ENCODE measurements at places on chromosomes 3 and 15.
A peak's percentile ranks its signal among the peaks of the same experiment; 100 is the strongest.

GRCh38 chr15:63893866-63894661 is 60.3 kb upstream of the HERC1 start:
- DNase-seq, result no peak

- peak; percentile 46 for DNase-seq
Measured at GRCh38 chr15:69648212-69648611, 195.6 kb downstream of the RPLP1 start.

DNA sequence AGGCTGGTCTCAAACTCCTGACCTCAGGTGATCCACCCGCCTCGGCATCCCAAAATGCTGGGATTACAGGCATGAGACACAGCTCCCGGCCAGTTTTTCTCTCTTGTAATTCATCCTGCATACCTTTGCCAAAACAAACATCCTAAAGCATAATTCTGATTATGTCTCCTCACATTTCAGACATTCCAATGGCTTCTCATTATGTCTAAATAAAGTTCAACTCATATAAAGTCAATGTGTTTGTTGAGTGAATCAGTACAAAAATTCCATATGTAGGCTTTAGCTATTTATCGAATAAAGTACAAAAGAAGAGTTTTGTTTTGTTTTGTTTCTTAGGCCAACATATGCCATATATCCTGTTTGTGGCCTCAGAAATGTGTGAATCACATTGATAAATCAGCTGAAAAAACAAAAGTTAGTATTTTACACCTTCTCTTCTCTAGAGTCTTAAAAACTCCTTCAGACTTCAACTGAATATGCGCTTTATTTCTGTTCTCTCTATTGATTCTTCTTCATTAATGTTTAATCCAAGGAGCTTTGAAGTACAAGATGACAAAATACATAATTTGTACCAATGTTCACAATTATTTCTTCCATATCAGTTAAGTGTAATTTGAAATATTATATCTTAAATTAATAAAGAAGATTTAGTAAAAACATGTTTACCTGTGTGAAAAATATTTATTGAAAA is 165.8 kb downstream of the MECOM start:
- no peak for DNase-seq

DNA sequence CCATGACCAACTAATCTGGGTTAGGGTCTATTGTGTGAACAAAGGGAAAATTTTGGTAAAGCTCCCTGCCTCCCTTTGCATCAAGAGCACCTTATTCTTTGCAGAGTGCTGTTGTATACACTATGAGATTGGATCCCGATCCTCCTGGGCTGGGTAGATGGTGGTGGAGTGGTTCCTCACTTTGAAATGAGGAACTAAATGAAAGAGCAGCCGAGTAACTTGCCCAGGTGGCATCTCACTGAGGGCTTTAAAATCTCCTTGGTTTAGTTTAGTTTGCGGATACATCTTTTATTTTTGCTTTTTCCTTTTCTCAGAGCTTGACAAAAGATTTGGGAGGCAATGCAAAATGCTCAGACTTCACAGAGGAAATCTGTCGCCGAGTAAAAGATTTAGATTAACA is 19.4 kb downstream of the IDH3A start:
- DNase-seq, result no peak

- no peak for DNase-seq
Measured at GRCh38 chr3:84042399-84043106, 916.2 kb upstream of the CADM2 start.

DNA sequence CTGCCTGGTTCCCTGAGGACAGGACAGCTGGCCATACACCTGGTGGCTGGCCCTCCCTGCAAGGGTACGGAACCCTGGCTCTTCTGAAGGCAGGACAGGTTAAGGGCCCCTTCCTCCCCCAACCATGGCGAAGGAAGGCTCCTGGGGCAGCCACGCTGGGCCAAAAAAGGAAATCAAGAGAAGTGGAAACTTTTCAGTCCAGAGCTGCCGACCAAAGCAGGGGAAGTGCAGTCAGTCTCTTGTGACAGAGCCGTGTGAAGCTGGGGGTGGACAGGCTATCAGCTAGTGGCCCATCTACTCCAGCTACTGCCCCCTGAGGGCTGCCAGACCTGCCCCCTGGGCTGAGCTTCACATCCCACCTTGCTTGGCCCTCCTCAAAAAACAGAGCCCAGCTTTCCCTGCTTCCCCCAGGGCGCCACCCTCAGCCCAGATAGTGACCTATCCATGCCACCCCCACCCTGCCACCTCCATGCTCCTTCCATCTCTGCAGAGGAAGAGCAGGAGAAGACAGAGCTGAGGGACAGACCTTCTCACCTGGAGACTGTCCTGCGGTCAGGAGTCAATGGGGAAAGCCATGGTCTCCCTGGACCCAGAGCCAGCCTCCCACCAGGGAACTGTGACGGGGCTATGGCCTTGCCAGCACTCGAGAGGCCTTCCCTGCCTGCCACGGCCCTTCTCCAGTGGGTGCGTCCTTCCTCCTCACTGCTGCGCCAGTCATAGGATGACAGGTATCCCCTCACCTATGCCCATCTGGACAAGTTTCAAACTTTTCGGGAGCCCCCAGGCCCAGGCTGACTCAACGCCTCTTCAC is 4.6 kb downstream of the SEMA7A start:
- no peak for DNase-seq

DNA sequence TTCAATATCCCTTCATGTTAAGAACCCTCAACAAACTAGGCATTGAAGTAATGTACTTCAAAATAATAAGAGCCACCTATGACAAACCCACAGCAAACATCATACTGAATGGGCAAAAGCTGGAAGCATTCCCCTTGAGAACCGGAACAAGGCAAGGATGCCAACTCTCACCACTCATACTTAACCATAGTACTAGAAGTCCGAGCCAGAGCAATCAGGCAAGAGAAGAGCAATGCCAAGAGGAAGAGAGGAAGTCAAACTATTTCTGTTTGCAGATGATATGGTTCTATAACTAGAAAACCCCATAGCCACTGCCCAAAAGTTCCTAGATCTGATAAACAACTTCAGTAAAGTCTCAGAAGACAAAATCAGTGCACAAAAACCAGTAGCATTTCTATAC is 161.9 kb downstream of the UBE2E2 start:
- peak; percentile 85 for DNase-seq

- no peak for DNase-seq
Measured at GRCh38 chr3:161409069-161409468, 37.8 kb upstream of the SPTSSB start.

DNA sequence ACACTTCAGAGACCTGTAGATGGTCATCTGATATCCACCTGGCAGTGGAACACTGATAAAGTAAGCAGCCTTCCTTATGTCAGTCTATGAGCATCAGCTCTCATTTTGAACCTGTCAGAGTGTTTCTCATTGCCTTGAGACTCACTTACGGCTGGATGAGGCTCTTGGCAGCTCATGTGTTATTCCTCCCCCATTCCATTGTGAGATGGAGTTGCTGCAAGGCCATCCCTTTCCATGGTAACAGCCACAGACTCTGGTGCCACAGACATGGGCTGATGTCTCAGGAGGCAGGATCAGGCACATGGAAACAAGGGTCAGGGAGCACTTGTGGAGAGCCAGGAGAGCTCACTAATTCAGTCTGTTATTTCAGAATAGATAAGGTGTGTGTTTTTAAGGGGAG is 11.9 kb downstream of the KCNAB1 start:
- peak; percentile 7 for DNase-seq

- DNase-seq, result no peak
Measured at GRCh38 chr3:115671761-115672455, 48.6 kb downstream of the GAP43 start.

GRCh38 chr15:80367094-80367493 is 37.1 kb upstream of the ARNT2 start:
- no peak for DNase-seq

DNA sequence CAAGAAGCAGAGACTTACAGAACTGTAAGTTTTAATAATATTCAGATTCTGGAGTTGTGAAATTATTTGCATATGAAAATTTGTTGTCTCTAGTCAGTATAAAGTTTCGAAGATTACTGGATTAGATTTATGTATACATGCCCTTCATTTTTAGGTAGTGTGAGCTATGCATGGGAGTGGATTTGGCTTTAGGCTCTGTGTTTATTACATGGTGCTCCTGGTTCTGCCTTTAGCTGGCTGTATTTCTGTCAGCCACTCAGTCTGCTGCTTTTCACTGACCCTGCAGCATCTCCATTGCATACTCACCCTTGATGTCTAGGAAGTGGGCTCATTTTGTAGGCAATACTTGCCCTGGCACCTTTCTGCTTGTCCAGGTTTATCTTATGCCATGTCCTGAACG is 147.5 kb upstream of the LRRFIP2 start:
- no peak for DNase-seq

- DNase-seq, result no peak
Measured at GRCh38 chr3:45958321-45958791, 15.1 kb downstream of the CXCR6 start.

- DNase-seq, result no peak
Measured at GRCh38 chr3:123380261-123380660, 68.6 kb downstream of the ADCY5 start.

DNA sequence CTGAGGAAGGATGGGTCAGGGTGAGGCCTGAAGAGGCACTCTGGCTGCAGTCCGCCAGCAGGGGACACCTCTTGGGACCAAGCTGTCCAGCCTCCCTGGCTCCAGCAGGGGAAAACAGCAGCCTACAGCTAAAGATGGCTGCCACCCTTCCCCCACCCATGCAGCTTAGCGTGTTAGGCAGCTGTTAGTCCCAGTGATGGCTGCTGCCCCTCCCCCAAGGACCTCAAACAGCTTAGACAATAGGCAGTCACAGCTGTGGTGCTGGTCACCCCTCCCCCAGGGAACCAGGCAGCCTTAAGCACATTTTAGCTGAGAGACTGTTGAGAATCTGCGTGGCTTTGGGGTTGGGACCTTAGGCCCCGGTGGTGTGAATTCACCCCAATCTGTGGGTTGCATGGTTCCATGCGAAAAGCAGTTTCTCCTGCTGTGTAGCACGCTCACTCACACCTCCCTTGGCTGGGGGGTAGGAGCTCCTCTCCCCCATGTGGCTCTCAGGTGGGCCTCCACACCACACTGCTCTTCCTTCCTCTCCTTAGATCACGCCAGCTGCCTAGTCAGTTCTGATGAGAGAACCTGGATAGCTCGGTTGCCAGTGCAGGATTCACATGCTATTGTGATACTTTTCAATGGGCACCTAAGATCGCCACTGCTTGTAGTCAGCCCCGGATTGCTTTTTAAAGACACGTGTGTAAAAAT is 140.5 kb upstream of the CADPS start:
- no peak for DNase-seq

- no peak for DNase-seq
Measured at GRCh38 chr3:149406244-149406752, 28.8 kb upstream of the TM4SF1 start.

- peak; percentile 24 for DNase-seq
Measured at GRCh38 chr15:95259513-95259912, 1028.2 kb downstream of the MCTP2 start.

DNA sequence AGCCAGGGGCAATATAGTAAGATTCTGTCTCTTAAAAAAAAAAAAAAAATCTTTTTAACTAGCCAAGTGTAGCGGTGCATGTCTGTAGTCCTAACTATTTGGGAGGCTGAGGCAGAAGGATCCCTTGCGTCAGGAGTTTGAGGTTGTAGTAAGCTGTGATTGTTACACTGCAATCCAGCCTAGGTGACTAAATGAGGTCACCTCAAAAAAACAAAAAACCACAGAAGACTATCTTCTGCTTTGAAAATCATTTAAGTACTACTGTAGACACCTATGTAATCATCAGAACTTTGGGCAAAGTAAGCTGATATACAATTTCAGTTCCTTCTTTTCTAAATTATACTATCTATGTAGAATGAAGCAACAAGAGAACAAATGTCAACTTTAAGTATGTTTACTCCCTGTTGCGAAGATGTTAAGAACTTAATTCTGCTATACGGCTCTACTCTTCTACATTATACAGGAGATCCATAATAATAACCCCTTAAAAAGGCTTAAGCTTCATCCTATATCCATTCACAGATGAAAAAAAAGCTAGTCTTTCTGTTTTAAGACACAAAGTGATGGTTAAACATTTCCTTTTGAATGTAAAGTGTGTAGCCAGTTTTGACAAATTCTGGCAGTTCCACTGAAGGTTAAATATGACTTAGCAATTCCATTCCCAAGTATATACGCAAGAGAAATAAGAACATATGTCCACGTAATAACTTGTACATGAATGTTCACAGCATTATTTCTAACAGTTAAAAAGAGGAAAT is 15.2 kb downstream of the DAZL start:
- no peak for DNase-seq

- no peak for DNase-seq
Measured at GRCh38 chr3:66962664-66963063, 35.4 kb upstream of the KBTBD8 start.

DNA sequence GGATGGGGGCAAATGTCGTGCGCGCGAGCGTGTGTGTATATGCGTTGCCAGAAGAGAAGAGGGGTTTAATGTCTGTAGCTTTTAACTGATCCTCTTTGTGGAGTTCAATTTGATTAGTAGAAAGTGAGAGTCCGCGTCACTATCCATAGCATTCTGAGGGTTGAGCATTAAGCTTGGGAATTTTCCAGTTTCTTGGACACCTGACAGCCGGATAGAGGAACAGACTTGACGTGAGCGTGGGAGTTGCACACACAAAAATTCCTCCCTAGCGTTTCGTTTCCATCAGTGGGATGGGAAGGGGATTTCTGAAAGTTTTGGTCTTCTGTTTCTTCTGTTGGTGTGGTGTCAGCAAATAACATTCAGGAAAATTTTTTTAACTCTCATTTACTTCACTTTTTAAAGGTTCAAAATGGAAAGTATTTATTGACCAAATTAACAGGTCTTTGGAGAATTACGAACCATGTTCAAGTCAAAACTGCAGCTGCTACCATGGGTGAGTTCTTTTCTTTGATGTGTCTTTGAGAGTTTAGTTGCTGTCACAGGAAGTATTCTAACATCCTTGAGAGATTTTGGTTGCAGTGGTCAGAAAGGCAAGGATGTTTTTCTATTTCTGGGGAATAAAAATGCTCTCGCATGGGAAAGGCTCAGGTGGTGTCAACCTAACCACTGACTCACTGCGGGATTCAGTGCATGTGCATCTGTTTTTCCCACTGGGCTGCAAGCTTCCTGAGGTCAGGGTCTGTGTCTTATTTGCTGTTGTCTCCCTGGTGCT is 841 bp downstream of the POGLUT1 start:
- peak; percentile 46 for DNase-seq

- no peak for DNase-seq
Measured at GRCh38 chr3:25130724-25131520, 297.1 kb upstream of the RARB start.

DNA sequence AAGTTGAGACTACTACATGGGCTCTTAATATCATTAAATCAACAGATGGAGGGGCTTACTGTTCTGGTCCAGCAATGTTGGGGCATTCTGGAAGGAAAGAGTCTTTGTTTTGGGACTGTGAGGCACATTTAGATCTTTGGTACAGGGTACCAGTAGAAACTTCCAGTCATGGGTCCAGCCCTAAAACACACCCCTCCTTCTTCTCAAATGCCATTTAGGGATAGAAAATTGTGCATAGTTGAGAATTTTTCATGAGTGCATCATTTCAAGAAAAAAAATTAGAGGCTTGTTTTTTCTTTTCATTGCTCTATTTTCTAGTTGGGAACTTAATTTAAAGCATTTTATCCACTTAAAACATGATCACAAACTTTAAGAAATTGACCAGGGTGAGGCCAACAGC is 4.1 kb upstream of the RTP1 start:
- DNase-seq, result no peak

GRCh38 chr15:73925848-73926218 is 429 bp upstream of the LOXL1 start:
- no peak for DNase-seq

- DNase-seq, result no peak
Measured at GRCh38 chr15:67047149-67047661, 18.2 kb upstream of the SMAD3 start.

GRCh38 chr3:56042326-56042951 is 425.8 kb downstream of the ERC2 start:
- DNase-seq, result no peak

- no peak for DNase-seq
Measured at GRCh38 chr15:43242616-43243015, 21.8 kb upstream of the EPB42 start.

Data from NCI-H2029 (cell line).